Fibroblast of the aortic adventitia (primary cell): ENCODE measurements at places on chromosomes 7 and 10.

- no peak for DNase-seq
Measured at GRCh38 chr7:4726566-4726965, 44.5 kb downstream of the FOXK1 start.

DNA sequence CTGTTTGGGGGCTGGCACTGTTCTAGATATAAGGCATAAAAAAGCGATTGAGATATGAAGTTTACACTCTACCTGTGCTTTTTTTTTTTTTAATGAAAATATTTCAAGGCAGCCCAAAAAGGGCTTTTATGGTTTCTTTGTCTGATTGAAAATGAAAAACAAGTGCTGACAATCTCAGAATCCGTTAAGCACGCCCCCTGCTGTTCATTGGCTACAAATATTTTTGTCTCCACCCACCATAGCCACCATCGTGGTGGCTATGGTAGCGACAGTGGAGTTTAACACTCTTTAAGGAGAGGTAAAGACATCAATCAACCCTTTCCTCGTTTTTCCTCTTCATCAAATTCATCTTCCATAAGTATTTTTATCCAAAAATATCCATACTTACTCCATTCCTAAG lies 94.2 kb downstream of the CD36 start:
- no peak for DNase-seq

DNA sequence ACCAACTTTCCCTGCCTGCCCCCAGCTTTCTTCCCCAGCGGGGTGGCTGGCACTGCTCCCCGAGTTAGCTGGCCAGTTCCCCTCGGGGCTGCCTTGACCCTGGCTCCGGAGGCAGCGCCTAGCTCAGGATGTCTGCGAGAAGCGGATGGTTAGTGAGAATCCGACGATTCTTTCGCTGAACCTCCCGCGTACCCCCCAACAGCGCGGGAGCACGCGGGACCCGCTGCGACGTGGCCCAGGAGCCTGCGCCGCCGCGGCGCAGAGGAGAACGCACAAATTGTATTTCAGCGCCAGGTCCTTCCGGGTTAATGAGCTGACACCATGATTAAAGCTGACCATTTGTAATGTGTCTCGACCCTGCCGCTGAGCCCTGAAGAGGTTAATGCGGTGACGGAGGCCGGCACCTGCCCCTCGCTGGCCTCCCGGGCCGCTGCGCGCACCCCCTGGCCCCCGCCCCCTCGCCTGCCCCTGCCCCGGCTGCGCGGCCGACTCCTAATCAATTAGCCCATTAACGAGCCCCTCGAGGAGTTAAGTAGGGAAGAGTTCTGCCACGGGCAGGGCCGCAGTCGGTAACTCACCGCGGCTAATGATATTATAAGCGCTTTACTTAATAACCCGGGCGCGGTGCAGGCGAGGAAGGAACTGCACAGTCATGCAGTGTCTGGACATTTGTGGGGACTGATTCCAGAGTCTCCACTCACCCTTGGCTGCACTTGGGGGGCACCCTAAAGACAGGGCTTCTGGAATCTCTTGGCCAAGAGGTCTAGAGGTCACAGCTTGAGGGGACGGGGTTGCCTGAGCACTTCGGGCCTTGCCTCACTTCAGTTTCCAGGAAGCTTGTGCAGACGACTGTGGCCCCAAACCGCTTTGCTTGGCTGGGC lies 1.7 kb upstream of the HMX2 start:
- DNase-seq, result no peak

GRCh38 chr10:18140149-18140956 lies at the start of gene CACNB2:
Gene CACNB2 (plus strand): TSS chr10:18140424.
- peak; percentile 67 for DNase-seq

DNA sequence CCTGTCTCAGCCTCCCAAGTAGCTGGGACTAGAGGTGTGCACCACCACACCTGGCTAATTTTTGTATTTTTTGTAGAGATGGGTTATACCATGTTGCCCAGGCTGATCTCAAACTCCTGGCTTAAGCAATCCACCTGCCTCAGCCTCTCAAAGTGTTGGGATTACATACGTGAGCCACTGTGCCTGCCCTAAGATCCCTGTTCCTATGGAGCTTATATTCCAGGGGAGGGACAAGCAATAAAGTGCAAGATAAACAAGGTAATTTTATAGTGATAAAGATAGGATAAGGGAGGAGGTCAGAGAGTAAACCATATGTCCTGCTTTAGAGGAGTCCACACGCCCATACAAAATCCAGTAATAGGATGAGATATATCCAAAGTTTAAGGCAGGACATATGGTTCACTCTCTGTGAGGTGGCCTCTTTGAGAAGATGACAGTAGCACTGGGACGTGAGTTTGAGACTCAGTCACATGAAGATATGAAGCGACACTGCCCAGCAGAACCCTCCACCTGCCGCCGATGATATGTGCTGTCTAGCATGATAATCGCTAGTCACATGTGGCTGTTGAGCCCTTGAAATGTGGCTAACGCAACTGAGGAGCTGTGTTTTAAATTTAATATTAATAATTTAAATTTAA lies 113.5 kb upstream of the PDCD4 start:
- no peak for DNase-seq

DNA sequence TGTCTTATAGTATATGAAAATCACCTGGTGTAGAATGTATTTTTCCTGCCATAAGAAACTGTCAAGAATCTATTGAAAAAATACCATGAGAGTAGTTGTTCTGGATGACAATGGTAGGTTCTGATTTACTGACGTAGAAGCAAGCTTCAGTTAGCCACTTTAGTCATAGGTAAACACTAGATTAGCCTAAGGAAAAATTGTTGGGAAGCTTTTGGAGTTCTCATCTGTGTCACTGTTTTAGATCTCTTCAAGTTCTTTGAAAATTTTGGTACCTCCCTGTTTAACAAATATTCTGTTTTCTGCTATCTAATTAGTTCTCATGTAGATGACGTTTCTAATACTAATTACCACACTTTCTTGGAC lies 131.8 kb downstream of the ADK start:
- DNase-seq, result peak; percentile 59

DNA sequence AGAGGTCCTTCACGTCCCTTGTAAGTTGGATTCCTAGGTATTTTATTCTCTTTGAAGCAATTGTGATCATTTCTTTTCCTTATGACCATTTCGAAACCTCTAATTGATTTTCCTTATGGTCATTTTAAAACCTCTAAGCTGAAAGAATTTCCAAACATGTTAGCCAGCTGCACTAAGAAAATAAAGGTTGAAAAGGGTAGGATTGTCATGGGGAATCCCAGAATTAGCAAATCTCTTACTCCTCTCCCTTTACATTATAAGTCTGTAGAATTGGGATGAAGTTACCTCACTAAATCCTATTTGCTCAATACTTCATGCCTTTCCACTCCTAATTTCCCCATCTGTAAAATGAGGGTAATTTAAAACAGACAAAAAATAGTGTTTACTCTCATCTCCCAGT lies 79.5 kb downstream of the FAM185A start:
- peak; percentile 53 for DNase-seq

GRCh38 chr10:6617309-6618076 lies 37.4 kb upstream of the PRKCQ start:
- no peak for DNase-seq

DNA sequence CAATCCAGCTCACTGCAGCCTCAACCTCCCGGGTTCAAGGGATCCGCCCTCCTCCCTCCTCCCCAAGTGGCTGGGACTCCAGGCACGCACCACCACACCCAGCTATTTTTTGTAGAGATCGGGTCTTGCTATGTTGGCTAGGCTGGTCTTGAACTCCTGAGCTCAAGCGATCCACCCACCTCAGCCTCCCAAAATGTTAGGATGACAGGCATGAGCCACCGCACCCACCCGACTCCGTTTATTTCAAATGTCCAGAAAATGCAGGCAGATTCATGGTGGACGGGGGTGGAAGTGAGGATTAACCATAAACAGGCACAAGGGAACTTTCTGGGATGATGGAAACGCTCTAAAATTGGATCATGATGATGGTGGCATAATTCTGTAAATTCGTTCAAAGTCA lies 84.5 kb upstream of the DNAAF5 start:
- no peak for DNase-seq

DNA sequence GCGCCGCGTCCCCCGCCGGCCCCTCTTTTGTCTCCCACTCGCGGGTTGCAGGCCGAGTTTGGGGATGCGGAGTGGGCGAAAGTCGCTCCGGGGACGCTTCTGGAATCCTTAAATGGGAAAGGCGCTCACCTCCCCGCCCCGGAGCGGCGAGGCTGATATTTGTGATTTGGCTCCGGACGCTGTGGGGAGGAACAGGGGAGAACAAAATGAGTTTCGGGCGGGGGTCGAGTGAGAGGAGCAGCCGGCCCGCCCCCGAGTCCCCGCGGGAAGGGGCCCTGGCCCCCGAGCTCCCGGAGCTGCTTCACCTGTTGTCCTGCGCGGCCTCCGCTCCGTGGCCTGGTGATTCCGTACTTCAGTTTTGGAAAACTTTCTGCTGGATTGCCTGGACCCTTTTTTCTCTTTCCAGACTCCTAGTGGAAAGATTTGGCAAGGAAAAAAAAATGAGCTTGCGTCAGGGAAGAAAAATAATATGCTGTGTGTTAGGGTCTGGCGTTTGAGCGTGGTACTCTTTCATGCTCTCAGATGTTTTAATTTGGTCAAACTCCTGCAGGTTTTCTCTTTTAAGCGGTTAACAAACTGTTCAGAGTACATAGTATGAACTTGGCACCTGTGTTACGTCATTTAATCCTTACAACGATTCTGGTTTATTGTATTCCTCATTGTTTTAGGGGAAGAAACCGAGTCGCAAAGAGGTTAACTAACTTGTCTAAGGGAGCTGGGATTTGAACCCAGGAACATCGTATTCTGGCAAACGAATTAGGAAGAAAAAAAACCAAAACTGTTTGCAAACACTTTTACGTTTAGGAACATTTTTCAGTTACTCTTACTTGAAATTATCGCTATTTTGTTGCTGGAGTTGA lies 924 bp downstream of the BMPR1A start:
- DNase-seq, result peak; percentile 75

- no peak for DNase-seq
Measured at GRCh38 chr7:157895520-157896375, 558.9 kb downstream of the DNAJB6 start.

- no peak for DNase-seq
Measured at GRCh38 chr7:36598054-36598674, 126.1 kb downstream of the AOAH start.

- DNase-seq, result no peak
Measured at GRCh38 chr10:88428976-88429375, 154.1 kb downstream of the RNLS start.

- peak; percentile 50 for DNase-seq
Measured at GRCh38 chr7:47627580-47628283, 45.8 kb upstream of the TNS3 start.

DNA sequence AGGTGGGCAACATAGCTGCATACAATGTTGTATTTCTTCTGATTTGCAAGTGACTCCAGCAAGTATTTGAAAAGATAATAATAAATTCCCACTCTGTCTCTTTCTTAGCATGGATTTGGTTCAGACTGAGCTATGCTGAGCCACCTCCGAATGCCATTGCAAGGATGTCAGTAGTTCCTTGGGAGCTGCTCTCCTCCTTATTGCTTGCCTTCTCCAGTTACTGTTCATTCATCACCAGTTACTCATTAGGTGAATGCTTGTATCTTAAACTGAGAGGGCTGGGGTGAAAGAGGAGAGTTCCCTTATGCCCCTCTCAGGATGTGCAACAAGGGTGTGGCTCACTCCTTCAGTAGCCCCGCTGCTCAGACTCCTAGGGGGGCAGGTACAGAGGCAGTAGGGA lies 78.4 kb upstream of the PRKAR2B start:
- DNase-seq, result no peak

DNA sequence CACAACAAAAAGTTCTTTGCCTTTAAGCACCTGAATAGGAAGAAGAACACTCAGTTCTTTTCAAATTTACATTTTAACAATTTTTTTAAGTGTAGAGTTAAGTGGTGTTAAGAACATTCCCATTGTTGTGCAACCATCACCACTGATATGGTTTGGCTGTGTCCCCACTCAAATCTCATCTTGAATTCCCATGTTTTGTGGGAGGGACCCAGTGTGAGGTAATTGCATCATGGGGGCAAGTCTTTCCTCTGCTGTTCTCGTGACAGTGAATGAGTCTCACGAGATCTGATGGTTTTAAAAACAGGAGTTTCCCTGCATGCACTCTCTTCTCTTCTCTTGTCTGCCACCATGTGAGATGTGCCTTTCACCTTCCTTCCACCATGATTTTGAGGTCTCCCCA lies 155.7 kb downstream of the PLXNA4 start:
- peak; percentile 83 for DNase-seq

DNA sequence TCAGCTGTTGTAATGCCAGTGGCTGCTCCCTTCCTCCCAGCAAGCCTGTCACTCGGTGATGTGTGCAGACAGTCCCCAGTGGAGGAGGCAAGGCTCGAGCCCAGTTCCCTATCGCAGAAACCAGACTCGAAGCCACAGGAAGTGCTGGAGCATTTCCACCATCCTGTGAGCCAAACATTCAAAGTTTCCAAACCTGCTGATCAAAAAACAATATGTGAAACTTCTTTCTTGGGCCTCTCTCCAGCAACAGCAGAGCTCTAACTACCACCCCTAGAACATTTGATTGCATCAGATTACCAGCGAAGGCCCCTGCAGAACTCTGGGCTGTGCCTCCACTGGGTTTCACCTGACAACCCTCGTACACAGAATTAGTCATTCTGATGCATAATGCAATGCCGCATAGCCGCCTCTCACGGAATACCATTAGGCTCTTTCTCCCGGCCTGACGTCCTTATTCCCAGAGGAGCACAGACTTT lies 94.0 kb downstream of the ELMO1 start:
- DNase-seq, result peak; percentile 68

GRCh38 chr10:33307835-33308234 lies 26.6 kb downstream of the NRP1 start:
- no peak for DNase-seq

- no peak for DNase-seq
Measured at GRCh38 chr10:118045158-118045836, 1.4 kb downstream of the RAB11FIP2 start.

DNA sequence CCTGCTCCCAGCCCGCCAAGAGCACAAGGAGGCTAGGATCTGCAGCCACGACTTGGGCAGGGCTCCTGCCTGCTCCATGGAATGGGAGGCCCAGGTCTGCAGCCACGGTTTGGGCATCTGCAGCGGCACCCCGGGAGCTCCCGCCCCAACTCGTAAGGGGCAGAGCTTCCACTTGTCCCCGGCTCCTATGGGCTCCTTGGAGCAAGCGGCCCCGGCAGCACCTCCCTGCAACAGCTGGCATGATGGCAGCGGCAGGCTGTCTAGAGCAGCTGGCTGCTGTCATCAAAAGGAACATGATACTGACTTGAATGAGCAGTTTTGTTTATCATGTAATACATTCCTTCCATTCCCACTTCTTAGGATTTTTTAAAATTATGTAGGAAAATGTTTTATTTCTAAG lies 684.0 kb upstream of the FOXK1 start:
- no peak for DNase-seq

DNA sequence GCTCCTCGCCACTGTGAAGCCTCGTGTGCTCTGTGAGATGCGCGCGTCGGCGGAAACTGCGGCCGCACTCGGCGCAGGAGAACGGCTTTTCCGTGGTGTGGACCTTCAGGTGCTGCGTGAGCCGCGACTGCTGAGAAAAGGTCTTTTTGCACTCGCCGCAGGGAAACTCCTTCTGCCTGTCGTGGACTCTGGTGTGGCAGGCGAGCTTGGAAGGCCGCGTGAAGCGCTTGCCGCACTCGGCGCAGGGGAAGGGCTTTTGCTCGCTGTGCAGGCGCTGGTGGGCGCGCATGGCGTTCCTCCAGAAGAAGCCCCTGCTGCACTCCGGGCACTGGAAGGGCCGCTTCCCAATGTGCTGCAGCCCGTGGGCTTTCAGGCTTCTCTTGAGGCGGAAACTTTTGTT lies 13.7 kb upstream of the ZNF786 start:
- no peak for DNase-seq
